ENCODE measurements at places on chromosomes 1 and 21. TPM values are rescaled to one million over a fixed set of nuclear protein-coding genes. Genes with fewer than 3 reads are reported as not detected.

The CAPN9 gene
- not detected for total RNA-seq

GRCh38 chr1:109274533-109275476 lies 8.1 kb downstream of the PSRC1 start:
- no peak overlapping the region for H3K4me3 ChIP-seq
- peaks cover 4% of the 10 kb centered on the region for H3K4me1 ChIP-seq
- H3K27me3 ChIP-seq, result no peaks in the 10 kb centered on the region
- no peak overlapping the region for H3K27ac ChIP-seq

DNA sequence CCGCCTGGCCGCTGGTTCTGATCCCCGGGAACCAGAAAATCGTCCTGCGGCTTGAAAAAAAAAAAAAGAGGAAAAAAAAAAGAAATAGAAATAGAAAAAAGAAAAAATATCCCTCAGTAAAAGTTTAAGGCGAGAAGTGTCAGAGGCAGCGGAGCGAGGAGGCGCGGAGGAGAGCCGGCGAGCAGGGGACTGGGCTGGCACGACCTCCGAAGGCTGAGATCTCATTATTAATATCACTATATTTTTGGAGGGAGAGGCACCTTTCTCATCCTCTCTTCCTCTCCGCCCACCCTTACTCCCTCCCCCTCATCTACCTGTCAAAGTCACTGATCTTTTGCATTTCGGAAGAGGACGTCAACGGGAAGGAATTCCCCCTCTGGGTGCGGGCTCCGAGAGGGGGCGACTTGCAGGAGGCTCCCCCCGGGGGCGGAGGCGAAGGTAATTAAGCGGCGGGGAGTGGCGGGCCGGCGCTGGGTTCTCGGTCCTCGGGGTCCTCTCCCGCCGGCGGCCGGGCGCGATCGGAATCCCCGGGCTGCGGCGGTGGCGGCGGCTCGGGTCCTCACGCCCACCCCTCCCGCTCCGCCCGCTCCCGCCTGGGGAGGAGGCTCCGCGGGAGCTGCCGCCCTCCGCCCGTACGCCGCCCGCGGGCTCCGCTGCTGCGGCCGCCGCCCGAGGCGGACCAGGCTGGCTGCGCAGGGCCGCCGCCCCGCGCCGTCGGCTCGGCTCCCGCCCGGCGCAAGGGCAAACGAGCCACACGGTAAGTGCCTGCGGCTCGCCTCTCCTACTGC lies at the start of gene NTNG1:
NTNG1 (plus strand) TSS at position 337 of the 788 bp plus-strand sequence.
- H3K4me1 ChIP-seq, result peaks cover 16% of the 10 kb centered on the region
- peak within 1 kb of the TSS; percentile 73 for H3K4me3 ChIP-seq
- H3K27me3 ChIP-seq, result peaks cover 57% of the 10 kb centered on the region
- DNase-seq, result peak; percentile 9
- no peak within 1 kb of the TSS for H3K27ac ChIP-seq
- H3K36me3 ChIP-seq, result no peaks in the 10 kb centered on the region

- H3K27ac ChIP-seq, result peak overlapping the region; percentile 13
- peaks cover 26% of the 10 kb centered on the region for H3K4me1 ChIP-seq
- no peak overlapping the region for H3K4me3 ChIP-seq
- H3K36me3 ChIP-seq, result peaks cover 18% of the 10 kb centered on the region
- H3K27me3 ChIP-seq, result no peaks in the 10 kb centered on the region
Observed at GRCh38 chr1:19376428-19377372, 64.6 kb downstream of the SLC66A1 start.

GRCh38 chr1:243393096-243393495 lies 137.3 kb downstream of the SDCCAG8 start:
- H3K4me3 ChIP-seq, result no peak overlapping the region
- no peaks in the 10 kb centered on the region for H3K27me3 ChIP-seq
- no peak overlapping the region for H3K27ac ChIP-seq
- peaks cover 17% of the 10 kb centered on the region for H3K36me3 ChIP-seq
- peaks cover 3% of the 10 kb centered on the region for H3K4me1 ChIP-seq

- H3K4me1 ChIP-seq, result no peaks in the 10 kb centered on the region
- H3K27ac ChIP-seq, result no peak overlapping the region
- H3K4me3 ChIP-seq, result no peak overlapping the region
Observed at GRCh38 chr1:79507770-79508169, 501.2 kb upstream of the ADGRL4 start.

Measured in activated naive CD4-positive, alpha-beta T cell treated with anti-CD3 and anti-CD28 coated beads for 36 hours (primary cell).